NCI-H1930 (cell line): ENCODE measurements at places on chromosomes 13 and 19.
A peak's percentile ranks its signal among the peaks of the same experiment; 100 is the strongest.

DNA sequence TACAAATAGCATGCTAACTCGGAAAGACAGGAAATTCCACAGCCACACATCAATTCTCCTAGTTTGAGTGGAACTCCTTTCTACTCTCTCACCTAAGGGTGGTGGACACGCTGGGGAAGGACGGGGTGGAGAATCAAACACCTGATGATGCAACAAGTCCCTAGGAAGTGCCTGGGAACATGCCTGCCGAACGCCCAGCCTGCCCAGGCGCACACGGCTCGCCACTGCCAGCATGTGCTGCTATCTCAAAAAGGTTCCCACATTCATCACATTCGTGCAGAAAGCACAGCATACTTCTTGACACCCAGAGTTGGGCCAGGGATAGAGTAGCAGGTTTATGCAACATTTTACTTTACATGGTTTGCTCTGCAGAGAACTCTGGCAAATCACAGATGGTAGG is 164.6 kb downstream of the ABCC4 start:
- no peak for DNase-seq

GRCh38 chr19:19021115-19021514 is 12.2 kb downstream of the SUGP2 start:
- no peak for DNase-seq

DNA sequence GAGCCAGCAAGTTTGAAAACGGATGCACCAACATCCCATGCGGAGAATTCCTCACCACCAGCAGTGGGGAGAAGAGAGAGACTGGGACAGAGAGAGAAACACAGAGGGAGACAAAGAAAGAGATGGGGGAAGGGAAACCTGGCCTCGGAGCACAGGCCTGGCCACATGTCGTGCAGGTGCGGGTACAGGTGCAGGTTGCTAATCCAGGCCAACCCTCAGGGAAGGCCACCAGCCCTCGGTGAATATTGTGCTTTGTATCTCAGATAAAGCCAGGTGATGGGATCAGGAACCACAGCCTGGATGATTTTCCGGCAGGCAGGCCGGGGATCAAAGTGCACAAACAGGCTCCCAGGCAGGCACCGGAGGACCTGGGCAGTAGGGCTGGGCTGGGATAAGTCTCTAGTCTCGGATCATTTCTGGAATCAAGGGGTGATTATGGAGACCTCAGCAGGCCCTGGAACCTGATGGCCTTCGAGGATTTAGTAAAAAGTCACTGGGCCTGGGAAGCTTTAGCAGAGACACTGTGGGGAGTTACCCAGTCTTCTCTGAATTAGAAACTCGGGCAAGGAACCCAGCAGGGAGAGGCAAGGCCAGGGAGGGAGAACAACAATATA is 3.7 kb downstream of the GAS6 start:
- no peak for DNase-seq

GRCh38 chr19:51783372-51783771 is 11.6 kb upstream of the FPR3 start:
- no peak for DNase-seq

DNA sequence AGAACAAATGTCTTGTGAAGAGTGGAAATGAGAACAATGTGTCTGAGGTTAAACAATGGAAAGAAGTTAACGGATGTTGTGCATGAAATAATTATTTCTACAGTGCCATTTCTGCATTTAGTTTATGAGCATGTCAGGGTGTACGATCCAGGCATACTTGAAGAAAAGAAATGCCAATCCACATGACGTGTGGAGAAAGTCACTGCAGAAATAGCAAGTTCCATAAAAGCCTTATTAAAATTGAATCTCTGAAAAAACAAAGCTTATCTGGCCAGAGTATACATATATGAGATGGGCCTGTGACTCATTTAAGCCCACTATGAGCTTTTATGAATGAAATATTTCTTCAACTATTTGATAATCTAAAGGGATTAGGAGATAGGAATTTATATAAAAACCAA is 426.1 kb downstream of the EFNB2 start:
- no peak for DNase-seq

DNA sequence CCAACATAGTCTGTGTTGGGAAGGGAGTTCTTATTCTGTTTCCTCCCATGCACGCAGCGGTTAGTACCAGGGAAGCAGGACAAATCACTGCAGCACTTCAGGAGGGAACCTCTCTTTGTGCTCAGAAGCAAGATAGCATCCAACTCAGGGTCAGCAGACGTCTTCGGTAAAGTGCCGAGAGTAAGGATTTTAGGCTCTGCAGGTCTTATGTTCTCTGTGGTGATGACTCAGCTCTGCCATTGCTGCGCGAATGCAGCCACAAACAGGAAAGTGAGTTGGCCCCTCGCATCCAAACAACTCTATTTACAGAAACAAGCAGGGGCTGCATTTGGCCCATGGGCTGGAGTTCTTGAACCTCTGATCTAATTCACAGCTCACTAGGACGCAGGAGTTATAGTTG is 122.1 kb upstream of the SPATA13 start:
- DNase-seq, result no peak

DNA sequence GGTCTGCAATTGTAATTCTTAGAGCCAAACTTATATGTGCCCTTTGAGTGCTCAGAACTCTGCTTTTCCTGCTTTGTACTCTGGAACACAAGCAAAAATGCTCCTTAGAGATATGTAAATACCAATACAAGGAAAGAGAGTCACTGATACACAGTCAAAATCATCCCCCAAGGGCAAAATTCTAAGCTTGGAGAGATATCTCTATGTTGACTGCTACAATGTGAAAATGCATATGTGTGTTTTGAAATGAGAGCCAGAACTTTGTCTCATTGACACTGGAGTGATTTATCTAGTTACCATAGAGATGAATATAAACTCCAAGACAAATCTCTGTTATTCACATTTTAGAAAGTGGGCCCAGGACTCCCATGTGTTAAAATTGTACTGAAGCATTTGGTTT is 494.8 kb upstream of the SLITRK1 start:
- no peak for DNase-seq

DNA sequence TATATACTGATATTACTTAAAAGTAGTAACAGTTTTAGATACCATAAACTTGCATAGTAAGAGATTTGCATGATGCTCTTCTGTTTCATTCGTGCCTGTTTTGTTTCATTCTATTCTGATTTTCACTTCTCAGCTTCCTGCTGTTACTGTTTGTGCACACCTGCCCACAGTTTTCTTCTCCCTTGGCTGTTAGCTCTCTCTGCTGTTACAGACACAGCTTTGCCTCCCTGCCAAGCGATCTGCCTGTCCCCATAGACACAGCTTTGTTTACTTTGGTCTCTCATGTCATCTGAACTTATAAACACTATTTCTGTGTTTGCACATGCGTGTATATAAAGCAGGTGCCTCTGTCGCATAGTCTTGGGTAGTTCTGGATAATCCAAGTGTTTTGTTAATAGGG is 21.4 kb upstream of the UPF3A start:
- peak; percentile 34 for DNase-seq

DNA sequence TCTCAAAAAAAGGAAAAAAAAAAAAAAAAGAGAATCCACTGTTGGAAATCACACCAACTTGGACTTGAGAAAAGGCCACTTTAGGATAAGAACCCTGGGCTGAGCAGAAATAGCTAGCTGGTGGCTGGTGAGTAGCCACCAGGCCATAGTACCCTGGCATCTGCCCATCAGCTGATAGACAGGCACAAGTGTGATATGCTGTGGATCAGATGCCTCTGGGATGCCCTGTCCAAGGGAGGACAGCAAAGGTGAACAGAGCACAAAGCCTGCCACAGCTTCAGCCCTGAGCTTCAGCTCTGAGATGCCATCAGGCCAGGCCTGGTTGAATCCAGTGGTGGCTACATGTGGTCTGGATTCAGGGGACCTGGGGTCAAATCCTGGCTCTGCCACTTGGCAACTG is 8.7 kb downstream of the SIRT2 start:
- DNase-seq, result no peak

DNA sequence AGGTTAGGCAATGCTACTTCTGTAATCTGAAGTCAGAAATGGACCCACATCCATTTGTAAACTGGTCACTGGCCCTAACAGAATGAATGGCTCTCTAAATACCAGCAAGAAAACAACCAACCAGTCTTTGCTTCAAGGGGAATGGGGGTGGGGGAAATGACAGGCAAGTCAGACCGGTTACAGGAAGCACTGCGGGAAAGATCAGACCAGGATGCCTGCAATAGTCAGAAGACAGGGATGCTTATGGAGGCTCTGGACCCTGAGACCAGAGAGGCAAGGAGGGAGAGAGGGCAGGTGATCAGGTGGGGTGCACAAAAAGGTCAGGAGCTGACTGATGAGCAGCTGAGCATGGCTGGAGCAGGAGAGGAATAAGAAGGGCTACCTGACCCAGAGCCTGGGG is 13.1 kb downstream of the MED26 start:
- no peak for DNase-seq

DNA sequence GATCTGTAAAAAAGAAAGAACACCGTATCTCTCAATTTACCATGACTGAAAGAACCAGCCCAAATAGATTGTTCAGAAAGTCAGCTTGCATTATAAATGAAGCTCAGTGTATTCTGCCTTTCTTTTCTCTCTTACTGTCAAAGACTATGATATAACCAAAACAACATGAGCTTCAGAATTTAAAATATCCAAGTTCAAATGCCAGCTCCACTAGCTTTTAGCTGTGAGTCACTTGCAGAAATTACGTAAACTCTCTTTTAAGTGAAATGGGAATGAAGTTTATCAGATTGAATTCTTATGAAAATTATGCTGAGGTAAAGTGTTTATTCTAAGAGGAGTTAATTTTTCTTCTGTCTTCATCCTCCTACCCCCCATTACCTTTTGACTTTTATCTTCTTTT is 20.0 kb upstream of the POSTN start:
- DNase-seq, result no peak

GRCh38 chr13:51004918-51005460 is 95.4 kb downstream of the RNASEH2B start:
- DNase-seq, result no peak

GRCh38 chr13:102718746-102719145 is 23.9 kb upstream of the METTL21C start:
- no peak for DNase-seq

- DNase-seq, result no peak
Observed at GRCh38 chr13:41117869-41118268, 14.7 kb downstream of the KBTBD6 start.

- no peak for DNase-seq
Observed at GRCh38 chr19:18292810-18293641, 11.6 kb upstream of the JUND start.

DNA sequence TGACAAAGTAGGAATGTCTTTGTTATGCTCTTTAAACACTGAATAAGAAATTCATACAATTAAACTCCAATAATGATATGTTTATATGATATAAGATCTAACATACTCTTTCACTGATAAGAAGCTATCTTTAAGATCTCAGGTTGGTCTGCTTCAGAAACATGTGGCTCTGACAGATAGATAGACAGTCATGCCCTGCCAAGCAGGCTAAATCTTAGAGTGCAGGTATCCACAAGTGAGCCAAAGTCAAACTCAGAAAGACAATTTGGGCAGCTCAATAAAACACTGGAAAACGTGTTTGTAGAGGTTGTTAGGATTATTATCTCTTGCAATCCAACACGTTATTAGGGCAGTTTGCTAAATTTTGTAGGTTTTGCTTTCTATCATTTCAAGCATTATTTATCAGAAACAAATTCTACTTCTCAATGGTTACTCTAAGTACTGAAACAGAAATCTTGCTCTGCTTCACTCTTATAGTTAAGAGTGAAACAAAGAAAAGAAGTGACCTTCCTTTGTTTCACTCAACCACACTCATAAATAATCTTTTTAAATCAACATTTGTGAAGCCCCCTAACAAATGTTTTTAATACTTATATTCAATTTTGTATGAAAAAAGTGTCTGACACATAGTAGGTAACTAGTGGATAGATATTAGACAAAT is 1255.6 kb downstream of the DIAPH3 start:
- DNase-seq, result no peak

- DNase-seq, result no peak
Observed at GRCh38 chr19:9552536-9553274, 14.3 kb upstream of the ZNF426 start.

DNA sequence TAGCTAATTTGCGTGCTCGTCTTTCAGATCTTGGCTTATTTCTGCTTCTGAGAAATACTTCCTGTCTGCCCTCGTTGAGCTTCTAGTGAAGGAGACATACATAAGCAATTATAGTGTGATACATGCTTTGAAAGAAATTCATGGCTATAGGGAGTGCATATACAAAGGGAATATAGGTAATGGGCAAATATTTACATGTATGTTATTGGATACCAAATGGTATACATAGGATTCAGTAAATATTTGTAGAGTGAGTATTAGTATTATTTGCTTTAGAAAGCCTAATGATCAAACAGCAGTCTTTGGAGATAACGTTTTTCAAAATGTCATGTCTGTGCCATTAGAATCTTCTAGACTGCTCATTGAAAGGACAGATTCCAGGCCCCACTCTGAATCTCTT is 5.2 kb downstream of the BRCA2 start:
- DNase-seq, result peak; percentile 17

GRCh38 chr19:8618751-8619150 is 8.2 kb upstream of the ADAMTS10 start:
- DNase-seq, result no peak

DNA sequence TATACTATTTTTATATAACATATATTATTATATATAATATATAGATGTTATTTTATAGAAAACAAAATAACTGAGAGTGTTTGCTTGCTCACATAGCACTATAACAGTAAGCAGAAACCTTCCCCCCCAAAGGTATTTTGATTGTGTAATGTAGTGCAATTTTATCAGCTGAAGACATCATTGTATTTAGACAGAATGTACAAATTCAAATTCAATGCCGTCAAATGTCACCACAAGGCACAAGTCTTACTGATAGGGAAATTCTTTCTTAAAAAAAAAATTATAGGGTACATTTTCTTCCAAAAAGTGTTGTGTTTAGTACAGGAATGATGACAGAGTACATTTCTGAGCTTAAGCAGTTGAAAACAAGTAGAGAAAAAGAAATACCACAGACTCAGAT is 1147.1 kb upstream of the SPRY2 start:
- no peak for DNase-seq

DNA sequence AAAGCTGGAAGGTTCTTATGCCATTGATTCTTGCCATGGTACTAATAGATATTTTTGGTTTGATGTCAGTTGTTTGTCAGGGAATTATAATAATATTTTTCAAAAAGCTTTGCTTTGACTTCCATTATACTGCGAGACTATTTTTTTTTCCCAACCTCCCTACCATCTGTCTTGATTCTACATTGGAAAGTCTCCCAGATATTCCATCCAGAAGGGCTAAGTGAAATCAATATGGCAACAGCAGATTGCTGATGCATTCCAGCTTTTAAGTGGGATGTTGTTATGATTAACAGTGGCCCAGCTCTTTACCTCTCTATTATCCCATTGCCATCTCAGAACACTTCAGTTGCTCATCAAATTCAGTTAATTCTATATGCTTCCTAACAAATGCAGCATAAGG is 247.4 kb downstream of the OXGR1 start:
- no peak for DNase-seq
